ENCODE measurements at places on chromosomes 11 and 22.

DNA sequence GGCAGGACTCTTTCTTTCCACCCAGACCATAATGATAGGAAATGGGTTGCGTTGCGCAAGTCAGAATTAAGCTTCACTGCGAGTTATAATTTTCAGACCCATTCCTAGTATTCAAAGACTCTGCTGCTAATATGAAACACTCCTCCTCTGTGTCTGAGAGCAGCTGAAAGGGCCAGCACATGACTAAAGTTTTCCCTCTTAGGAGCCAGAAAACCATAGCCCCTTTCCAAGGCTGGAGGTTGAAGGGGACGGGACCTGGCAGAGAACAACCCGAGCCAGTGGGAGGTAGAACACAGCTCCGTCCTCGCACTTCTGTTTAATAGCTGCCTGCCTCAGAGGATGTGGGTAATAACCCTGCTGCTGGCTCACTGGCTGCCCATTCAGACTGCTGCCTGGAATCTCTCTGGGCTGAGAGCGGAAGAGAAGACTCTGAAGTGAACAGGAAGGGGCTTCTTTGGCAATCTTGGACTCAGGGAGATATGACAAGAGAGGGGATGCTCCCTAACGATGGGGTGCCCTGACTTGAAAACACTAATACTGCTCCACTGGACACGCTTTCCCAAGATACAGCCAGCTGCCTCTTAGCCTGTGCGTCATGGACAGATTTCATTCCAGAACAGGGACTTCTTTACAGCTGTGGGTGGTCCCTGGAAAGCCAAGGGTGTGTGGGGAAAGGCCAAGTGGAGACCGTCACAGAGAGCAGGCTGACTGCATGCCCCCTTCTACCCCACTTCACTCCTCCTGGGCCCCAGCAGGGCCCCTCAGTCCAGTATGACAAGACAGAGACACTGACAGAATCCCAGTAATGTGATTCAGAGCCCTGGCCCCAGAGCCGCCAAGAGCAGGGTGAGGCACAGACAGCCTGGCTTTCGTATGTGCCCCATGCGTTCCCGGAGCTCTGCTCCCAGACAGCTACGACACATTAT is 156.9 kb downstream of the FEZ1 start:
- no peak for DNase-seq

DNA sequence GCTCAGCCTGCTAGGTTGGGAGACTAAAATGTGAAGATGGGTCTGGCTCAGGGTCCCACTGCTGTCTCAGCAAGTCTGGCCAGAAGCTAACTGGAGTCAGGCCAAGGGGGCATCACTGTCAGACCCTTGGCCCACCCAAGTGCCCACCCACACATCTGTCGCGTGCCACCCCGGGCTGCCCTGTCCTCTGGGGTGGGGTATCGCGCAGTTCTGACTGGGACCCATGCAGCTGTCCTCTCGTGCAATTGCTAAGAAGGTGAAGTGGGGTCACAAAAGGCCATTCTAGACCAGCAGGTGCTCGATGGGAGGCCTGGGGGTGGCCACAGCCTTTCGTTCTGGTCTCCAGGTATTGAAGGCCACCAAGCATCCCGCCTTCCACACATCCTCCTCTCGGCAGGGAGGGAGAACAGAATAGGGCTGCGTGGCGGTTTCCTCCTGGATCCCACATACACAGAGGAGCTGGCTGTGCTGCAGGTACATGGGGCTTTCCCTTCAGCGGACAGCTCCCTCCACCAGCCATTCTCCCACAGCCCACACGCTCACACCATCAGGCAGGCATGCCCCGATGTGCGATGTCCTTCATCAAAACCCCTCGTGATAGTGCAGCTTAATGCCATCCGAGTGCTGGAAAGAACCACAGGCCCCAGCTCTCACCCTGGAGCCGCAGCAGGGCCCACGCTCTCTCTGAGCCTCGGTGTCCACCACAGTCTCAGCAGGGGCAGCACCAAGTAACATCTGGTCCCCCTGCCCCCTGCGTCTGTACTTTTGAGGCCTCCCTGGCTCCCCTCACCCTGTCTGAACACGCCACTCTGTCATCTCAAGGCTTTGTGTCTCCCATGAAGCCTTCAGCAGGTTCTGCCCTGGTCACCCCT is 37.6 kb downstream of the SHANK2 start:
- DNase-seq, result no peak

DNA sequence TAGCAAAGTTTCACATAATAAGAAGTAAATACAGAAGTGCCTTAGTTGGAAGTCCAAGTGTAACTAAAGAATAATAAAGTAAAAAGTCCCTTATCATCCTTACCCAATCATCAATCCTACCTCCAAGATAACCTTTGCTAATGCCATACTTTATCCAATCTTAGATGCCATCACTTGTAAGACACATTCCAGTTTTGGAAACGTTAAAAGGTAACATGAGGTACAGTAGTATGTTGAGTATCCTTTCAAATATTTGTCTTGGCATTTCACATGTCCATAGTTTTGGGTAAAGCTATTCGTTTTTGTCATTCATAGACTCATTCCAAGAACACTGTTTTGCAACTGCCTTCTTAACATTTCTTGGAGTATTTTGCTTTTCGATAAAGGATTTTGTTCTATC is 115.2 kb upstream of the TEAD1 start:
- DNase-seq, result no peak

GRCh38 chr11:114147375-114148012 is 88.0 kb downstream of the ZBTB16 start:
- no peak for DNase-seq

DNA sequence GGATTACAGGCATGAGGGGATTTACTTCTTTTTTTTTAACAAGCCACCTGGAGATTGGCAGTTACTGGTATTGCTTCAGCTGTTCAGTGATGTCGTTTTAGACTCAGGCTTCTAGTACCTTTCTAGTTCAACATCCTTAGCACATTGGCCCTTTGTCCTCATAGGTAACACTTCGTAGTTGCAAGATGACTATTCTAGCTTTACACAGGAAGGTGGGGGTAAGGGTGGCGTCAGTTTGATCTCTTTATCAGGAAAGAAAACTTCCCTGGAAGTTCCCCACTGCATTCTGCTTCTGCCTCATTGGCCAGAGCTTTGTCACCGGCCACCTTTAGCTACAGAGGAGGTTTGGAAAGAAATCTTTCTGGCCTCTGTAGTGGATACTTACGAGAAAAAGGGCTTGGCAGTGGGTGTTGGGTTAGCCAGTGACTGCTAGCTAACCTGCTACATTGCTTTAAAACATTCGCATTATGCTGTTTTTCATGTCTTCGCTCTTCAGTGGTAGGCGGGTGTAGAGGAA is 40.7 kb downstream of the SFI1 start:
- no peak for DNase-seq

DNA sequence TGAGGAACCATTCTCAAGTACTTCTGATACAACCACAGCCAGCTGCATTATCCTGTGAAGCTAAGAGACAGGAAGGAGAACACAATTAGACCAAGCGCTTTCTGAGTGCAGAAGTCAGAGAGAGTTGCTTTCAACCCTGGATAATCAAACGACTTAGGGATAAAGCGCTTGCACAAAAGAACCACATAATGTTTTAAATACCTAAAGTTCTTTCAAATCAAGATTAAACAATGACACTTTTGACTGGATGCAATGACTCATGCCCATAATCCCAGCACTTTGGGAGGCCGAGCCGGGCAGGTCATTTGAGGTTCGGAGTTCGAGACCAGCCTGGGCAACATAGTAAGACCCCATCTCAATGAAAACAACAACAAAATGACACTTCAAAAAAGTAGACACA is 145.1 kb downstream of the SWAP70 start:
- no peak for DNase-seq

DNA sequence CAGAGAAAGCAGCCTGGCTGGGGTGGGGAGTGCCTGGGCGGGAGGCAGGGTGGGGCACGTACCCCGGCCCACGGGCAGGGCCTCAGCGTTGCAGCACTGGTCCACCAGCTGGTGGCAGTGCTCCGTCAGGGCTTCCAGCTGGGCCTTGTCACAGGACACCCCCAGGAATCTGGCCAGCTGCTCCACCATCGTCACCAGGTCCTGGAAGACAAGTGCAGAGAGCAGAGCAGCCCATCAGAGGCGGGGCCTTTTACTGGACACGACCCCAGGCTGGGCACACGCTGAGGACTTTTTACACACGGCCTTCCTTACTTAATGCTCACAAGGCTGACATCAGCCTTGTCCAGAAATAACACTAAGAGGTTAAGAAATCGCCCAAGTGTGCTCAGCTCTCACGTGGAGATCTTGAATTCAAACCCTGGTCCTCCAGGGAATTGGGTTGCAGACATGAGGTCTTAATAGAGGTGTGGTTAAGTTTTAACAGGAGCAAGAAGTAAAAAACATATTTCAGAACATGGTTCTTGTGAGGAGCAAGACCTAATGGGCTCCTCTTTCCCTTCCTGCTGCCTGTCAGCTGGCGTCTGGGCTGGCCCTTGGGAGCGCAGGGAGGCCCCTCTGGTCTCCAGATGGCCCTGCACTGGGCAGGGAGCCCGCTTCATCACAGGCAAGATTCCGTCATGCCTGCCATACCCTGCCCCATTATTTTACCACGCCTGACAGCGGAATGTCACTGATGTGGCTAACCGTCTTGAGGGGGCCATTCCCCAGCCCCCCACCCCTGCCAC is 17.1 kb upstream of the EFCAB6 start:
- peak; percentile 65 for DNase-seq

DNA sequence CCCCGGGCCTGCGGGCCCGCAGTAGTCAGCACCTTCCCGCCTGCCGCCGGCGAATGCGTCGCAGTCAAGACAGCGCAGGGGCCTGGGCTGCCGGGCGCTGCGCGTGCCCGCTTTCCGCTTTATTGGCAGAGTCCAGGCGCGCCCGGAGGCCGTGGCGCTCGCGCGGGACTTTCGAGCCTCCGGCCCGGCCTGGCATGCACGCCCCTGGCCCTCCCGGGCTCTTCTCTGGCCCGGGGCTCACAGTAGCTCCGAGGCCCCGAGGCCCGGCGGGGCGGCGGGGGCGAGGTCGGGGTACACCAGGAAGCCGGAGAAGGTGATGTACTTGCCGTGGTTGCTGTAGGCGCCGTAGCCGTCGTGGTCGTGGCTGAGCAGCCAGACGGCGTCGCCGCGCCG is 3.1 kb downstream of the FAM180B start:
- DNase-seq, result no peak

DNA sequence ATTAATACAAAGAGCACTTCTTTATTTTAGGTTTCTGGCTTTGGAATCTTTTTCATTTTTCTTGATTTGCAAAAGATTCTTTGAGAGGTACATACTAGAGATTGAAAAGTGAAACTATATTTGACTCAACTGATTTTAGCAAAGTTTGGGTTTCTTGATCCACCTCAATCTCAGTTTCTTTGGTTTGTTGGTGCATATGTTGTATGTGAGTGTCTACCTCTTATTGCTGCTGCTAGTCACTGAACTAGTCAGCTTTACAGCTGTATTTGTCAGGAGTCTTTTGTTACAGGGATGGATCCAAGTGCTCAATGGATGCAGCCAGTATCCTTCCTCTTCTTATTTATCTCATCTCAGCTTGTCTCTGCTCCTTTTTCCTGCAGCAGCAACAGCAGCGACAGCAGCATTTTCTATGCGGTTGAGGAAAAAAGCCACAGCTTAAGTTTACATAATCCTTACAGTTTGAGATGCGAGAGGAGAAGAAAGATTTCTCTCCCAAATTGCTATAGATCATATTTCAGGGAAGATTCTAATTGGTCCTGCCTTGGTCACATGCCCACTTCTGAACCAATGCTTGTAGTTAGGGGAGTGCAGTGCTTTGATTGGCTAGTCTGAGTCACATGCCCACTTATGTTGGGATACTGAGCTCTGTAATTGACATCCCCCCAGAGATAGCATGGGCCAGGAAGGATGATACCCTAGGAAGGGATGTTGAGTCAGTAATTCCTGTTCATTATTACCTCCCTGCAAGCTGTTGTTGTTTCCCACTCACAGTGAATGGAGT is 10.0 kb upstream of the ZNRF3 start:
- DNase-seq, result no peak

DNA sequence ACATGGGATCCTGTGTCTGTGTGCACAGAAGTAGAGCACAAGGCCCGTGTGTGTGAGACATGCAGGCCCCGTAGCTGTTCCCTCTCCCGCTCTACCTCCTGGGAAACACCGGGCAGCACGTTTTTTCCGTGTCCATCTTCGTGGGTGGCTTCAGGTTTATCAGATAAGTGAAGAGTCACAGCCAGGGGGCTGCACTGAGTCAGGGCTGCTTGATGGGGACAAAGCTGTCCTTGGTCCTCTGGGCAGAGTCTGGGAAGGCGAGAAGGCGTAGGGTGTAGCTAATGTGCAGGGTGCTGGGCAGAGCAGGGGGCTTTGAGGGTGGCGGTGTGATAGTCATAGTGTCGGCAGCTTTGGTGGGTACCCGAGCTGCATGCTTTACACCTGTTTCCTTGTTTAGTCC is 23.7 kb downstream of the INCENP start:
- no peak for DNase-seq

- DNase-seq, result no peak
Observed at GRCh38 chr11:69073469-69073868, 24.7 kb downstream of the TPCN2 start.

DNA sequence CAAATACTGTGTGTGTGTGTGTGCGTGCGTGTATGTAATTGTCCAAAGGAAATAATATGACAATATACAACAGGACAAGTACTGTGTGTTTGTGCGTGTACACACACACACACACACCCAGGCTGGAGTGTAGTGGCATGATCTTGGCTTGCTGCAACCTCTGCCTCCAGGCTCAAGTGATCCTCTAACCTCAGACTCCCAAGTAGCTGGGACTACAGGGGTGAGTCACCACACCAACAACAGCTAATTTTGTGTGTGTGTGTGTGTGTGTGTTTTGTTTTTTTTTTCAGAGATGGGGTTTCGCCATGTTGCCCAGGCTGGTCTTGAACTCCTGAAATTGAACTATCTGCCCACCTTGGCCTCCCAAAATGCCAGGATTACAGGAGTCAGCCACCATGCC is 61.5 kb downstream of the NUP98 start:
- DNase-seq, result no peak

GRCh38 chr11:76837696-76838677 is 22.7 kb upstream of the ACER3 start:
- DNase-seq, result no peak

GRCh38 chr11:65552388-65552951 is 5.7 kb downstream of the LTBP3 start:
- DNase-seq, result no peak

GRCh38 chr11:63813563-63814382 is 517 bp downstream of the SPINDOC start:
- peak; percentile 11 for DNase-seq

- DNase-seq, result no peak
Observed at GRCh38 chr11:68396516-68396915, 64.0 kb upstream of the PPP6R3 start.

DNA sequence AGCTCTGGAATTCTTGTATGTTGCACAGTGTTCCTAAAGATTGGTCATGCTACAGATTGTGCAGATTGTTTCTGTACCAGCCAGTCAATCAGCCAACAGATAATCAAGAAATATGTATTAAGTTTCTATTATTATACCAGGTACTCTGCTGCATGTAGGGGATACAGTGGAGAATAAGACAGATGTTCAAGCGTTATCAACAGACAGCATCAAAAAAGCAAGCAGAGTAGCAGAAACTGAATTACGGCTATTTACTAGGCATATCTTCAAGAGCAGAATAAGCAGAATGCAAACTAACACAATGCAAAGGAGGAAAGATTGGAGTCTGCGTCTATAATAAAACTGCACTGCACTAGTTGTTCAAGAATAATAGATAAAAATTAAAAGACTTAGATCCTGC is 278.6 kb downstream of the ETS1 start:
- DNase-seq, result no peak

GRCh38 chr11:70506986-70507385 is 108.7 kb downstream of the CTTN start:
- no peak for DNase-seq

Measured in gastrocnemius medialis (tissue), 4 donors.